ENCODE measurements at places on chromosomes 2 and 18. TPM values are rescaled to one million over a fixed set of nuclear protein-coding genes. Genes with fewer than 3 reads are reported as not detected.

GRCh38 chr2:102093662-102094061, 48.9 kb upstream of the IL1R1 start:
- no peak for DNase-seq
- no peaks in the 10 kb centered on the region for H3K36me3 ChIP-seq
- no peaks in the 10 kb centered on the region for H3K27me3 ChIP-seq

The COX7A2L gene
- 72.4 TPM for total RNA-seq

DNA sequence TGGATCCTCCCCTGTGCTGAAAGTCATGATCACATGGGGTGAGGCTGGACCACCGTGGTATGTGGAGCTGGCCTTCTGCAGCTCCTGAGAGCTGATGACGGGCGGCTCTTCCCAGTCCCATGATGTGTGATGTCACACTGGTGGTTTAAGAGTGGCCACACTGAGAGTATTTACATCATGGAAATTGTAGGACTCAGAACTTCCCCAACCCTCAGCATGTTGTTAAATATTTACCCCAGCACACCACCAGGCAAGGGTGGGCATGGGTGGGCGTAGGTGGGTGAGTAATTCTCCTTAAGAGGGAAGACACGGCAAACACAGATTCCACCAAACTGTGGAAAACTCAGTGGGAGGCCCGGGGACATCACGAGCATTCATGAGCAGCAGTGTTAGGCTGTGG, 106.8 kb downstream of the ALPK2 start:
- no peak overlapping the region for H3K4me3 ChIP-seq
- H3K4me1 ChIP-seq = peaks cover 9% of the 10 kb centered on the region
- no peak overlapping the region for H3K27ac ChIP-seq
- no peak for DNase-seq
- H3K36me3 ChIP-seq = no peaks in the 10 kb centered on the region

- H3K27ac ChIP-seq = no peak overlapping the region
- H3K4me1 ChIP-seq = no peaks in the 10 kb centered on the region
- no peak overlapping the region for H3K4me3 ChIP-seq
Measured at GRCh38 chr2:128746356-128746755, 427.7 kb upstream of the HS6ST1 start.

The DSG2 gene
- 10.8 TPM for total RNA-seq

The COLEC12 gene
- 1.00 TPM for total RNA-seq

Data from right lobe of liver (tissue), 6 donors.